ENCODE measurements at places on chromosomes 1 and 21.

DNA sequence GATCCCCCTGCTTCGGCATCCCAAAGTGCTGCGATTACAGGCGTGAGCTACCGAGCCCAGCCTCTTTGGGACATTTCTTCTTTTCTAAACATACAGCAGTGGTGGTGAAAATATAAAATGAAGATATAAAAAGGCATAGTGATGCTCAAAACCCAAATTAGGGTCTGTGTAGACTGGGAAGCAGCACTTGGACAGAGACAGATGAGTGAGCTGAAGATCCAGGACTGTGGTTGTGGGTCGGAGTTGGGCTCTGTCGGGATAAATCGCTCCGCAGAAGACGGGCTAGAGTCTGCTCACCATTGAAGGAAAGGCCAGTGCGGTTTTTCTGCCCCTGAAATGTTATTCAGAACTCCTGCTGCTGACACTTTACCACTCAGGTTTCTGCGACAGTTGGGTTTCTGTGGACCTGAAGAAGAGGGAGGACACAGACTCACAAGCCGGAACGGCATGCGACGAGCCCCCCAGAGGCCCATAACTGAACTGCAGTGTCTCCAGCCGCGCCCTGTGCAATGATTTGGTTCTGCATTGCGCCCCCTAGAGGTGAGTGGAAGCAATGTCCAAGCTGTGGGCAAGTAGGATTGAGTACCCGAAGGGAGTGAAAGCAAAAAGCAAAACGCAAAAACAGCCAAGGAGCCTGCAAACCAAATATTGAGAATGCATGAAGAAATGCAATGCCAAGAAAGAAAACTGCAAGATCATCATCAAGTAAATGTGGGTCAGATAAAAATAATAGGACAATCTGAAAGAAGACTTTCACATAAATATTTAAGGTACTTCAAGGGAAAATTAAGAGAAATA is 66.6 kb downstream of the GABPA start:
- peak; percentile 77 for DNase-seq

GRCh38 chr1:97770376-97770775 is 150.5 kb downstream of the DPYD start:
- no peak for DNase-seq

DNA sequence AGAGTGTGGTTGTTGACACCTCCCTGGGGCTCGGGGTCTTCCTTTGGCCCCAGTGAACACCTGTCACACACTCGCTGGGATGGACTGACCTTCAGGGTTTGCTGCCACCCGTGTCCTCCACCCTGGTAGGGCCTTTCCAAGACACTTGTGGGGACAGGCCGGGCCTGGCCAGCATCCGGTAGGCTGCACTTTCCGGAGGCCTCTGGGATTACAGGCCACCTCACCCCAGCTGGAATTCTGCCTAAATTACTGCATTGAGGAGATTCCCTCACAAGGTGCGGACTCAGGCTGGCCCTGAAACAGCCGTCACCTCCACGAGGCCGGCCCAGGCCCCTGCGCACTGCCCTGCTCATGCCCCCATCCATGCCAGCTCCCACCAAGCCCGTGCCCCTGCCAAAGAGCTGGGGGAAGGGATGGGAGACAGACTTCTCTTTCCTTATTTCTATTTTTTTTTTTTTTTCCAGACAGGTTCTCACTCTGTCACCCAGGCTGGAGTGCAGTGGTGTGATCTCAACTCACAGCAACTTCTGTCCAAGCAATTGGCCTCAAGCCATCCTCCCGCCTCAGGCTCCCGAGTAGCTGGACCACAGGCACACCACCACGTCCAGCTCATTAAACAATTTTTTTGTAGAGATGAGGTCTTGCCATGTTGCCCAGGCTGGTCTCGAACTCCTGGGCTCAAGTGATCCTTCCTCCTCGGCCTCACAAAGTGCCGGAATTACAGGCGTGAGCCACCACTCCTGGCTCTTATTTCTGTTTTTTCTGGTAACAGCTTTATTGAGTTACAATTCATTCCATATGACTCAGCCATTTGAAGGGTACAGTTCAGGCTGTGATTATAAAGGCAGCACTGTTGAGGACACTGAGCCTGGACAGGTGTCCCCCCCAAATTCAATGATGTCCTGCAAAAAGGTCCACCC is 11.3 kb downstream of the CSTB start:
- no peak for DNase-seq

- DNase-seq, result no peak
These were observed 121.2 kb downstream of the TRABD2B start for GRCh38 chr1:47875831-47876586.

DNA sequence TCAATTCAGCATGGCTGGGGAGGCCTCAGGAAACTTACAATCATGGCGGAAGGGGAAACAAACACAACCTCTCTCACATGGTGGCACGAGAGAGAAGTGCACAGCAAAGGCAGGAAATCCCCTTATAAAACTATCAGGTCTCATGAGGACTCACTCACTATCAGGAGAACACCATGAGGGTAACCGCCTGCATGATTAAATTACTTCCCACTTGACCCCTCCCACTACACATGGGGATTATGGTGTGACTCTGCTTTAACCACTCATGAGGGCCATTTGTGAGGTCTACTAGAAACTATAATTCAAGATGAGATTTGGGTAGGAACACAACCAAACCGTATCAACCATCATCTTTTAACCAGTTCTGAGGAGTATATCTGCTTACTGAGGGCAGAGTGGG is 387.4 kb upstream of the NFIA start:
- no peak for DNase-seq

GRCh38 chr1:77313491-77313890 is 31.7 kb downstream of the AK5 start:
- no peak for DNase-seq

GRCh38 chr1:6672558-6672957 is 29.1 kb downstream of the DNAJC11 start:
- no peak for DNase-seq

GRCh38 chr21:37564924-37565529 is 198.5 kb downstream of the DYRK1A start:
- peak; percentile 9 for DNase-seq

DNA sequence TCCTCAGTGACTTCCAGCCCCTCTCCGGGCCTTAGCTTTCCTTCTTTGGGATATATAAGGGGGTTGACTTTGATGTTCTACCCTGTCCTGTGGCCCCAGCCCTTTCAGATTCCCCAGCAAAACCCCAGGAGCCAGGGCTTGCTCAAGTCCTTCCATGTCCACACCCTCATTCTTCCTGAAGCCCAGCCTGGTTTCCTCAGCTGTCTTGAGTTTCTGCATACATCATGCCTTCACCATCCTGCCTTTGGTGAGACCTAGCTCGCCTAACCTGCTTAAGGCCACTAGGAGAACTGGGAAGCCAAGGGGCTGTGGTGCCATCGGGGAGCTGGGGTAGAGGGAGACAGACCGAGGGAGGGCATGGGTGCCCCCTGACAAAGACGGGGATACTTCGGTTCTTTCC is 17.2 kb upstream of the PEF1 start:
- no peak for DNase-seq

- DNase-seq, result no peak
These were observed 101.1 kb upstream of the ERRFI1 start for GRCh38 chr1:8127171-8127641.

- DNase-seq, result no peak
These were observed 15.9 kb upstream of the IFNAR1 start for GRCh38 chr21:33308586-33309490.

DNA sequence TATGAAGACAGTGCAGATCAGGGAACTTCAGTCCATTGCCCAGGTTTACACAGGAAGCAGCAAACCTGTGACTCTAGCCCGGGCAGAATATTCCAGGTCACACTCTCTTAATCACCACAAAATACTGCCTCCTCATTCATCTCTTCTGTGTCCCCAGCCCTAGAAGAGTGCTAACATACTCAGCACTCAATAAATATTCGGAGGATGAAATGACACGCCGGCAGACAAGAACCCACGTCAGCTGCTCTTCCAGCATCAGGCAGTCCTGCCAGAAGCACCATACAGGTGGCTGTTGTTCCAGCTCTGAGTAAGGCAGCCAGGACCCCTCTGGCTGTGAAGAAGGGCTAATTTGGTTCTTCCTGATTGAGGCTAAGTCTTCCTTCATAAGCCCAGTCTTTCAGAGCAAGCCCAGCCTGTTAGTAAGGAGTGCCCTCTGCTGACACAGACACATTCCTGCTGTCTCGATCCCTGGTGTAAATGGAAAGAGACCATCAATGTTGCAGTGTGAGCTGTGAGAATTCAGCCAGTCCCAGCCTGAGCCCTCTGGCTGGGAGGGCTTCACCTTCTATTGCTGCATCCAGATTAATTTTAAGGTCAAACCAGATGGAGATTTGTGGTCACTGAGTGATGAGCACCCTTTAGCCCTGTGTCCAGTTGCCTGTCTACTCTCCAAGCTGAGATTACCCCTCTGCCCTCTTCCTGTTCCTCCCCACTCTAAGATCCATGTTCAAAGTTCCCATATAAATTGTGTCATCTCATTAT is 45.0 kb upstream of the KIRREL1 start:
- DNase-seq, result no peak

DNA sequence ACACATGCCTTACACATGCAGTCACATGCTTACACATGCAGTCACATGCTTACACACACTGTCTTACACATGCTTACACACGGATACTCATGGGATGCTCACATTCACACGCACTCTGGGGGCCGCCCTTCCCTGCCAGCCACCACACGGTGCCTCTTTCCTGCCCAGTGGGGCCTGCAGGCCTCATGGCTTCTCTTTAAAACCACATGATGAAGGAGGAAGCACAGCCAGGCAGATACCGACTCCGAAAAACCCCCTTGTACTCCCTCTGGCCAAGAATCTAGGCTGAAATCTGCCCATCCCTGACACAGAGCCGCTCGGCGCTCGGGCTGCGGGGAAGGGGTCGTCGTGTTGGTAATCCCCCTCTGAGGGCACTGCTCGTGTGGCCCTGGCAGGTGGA is 113.0 kb downstream of the PRDM16 start:
- no peak for DNase-seq

- no peak for DNase-seq
These were observed 45.9 kb downstream of the NIBAN1 start for GRCh38 chr1:184928394-184928793.

GRCh38 chr1:235758931-235759330 is 107.8 kb downstream of the LYST start:
- DNase-seq, result no peak

GRCh38 chr1:172245788-172246187 is 174.7 kb upstream of the C1orf105 start:
- DNase-seq, result no peak

GRCh38 chr1:39720094-39720999 is 18.3 kb upstream of the PPIE start:
- peak; percentile 71 for DNase-seq

DNA sequence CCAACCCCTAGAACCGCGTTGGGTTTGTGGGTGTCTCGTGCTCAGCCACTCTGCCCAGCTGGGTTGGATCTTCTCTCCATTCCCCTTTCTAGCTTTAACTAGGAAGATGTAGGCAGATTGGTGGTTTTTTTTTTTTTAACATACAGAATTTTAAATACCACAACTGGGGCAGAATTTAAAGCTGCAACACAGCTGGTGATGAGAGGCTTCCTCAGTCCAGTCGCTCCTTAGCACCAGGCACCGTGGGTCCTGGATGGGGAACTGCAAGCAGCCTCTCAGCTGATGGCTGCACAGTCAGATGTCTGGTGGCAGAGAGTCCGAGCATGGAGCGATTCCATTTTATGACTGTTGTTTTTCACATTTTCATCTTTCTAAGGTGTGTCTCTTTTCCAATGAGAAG is 18.7 kb downstream of the TFF3 start:
- DNase-seq, result no peak

DNA sequence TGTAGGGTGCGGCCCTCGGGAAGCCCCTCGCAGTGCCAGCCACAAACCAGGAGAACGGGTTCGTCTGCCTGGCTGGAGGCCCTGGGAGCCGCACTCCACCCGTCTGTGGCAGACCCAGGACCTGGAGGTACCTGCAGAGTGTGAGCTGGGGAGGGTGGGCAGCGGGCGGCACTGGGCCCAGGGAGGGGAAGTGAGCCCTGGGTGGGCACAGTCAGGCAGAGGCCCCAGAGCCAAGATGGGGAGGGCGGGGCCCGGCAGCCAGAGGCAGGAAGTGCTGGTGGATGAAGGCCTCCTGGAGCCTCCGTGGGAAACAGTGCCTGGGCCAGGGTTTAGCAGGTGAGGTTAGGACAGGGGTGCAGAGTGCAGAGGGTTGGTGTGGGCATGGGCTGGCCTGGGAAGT is 4.0 kb upstream of the PEX10 start:
- no peak for DNase-seq

DNA sequence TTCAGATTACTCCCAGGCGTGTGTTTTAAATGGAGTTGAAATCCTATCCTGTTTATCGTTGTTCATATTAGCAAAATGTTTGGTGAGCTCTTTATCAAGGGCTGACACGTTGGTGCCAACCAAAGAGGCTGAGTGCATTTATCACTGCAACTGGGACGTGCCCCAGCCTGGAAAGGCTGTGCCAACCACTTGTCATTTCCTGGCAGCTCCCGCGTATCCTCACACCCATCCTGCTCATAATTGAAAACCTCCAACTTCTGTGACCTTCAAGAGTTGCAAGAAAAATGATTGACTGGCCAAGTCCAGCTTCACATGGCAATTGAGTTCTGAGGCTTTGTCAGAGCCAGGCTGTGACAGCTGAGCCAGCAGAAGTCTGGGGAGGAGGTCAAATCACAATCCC is 43.7 kb upstream of the KCNA3 start:
- DNase-seq, result no peak

DNA sequence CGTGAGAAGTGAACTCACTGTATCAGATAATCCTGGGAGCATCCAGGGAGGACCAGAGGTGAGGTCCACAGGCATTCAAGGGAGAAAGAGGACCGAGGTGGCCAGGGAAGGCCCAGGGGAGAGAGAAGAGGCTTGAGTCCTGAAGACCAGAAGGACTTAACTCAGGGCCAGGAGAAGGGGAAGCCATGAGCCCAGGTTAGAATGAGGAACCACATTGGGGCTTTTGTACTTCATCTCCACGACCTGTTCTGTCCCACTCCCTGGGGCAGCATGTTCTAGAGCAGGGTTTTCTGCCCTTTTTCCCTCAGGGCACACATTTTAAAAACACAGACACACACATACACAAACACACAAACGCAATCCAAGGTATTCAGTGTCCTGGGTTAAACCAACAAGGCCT is 8.4 kb downstream of the LGR6 start:
- no peak for DNase-seq

GRCh38 chr1:182968151-182968741 is 15.3 kb upstream of the SHCBP1L start:
- peak; percentile 84 for DNase-seq

GRCh38 chr1:55051621-55052020 is 12.3 kb downstream of the PCSK9 start:
- no peak for DNase-seq

GRCh38 chr1:242847390-242847993 is 323.0 kb upstream of the PLD5 start:
- peak; percentile 11 for DNase-seq

DNA sequence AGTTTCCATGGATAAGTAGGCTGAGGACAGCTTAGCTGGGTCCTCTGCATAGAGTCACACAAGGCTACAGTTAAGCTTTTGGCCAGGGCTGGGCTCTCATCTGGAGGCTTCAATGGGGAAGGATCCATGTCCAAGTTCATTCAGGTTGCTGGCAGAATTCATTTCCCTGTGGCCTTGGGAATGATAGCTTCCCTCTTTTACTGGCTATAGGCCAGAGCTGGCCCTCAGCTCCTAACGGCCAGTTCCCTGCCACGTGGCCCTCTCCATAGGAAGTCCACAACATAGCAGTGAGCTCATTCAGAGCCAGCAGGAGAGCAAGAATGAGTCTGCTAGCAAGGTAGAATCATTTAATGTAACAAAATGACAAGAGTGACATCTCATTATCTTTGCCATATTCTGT is 15.1 kb upstream of the PODN start:
- no peak for DNase-seq

- no peak for DNase-seq
These were observed 179.9 kb downstream of the SEC16B start for GRCh38 chr1:177789956-177790355.
